CD4-positive, alpha-beta memory T cell (primary cell): ENCODE measurements at places on chromosomes 1 and 21.
A peak's percentile ranks its signal among the peaks of the same experiment; 100 is the strongest.

- peaks cover 41% of the 10 kb centered on the region for H3K36me3 ChIP-seq
- no peak overlapping the region for H3K27ac ChIP-seq
- no peak overlapping the region for H3K4me3 ChIP-seq
- no peak for DNase-seq
Measured at GRCh38 chr21:39251326-39251725, 62.1 kb downstream of the BRWD1 start.

GRCh38 chr1:31627301-31627929 lies 9.9 kb downstream of the HCRTR1 start:
- no peaks in the 10 kb centered on the region for H3K27me3 ChIP-seq
- no peak for DNase-seq
- H3K4me1 ChIP-seq: no peaks in the 10 kb centered on the region
- H3K4me3 ChIP-seq: no peak overlapping the region
- no peak overlapping the region for H3K27ac ChIP-seq

DNA sequence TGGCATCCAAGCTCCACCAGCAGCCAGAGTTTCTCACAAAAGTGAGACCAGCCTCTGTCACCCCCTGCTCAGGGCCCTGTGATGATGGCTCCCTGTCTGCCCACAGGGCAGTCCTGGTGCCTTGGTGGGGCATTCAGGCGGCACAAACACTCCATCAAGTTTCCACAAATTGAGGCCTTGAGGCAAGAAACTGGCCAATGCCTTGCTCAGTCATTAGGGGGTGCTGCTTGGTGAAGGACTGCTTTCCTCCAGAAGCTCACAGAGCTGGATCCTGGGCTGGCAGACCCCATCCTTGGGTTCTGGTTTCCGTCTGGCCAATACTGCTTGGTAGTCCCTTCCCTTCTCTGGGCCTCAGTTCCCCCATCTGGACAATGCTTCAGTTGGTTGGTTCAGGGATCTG lies 12.5 kb upstream of the AHDC1 start:
- no peak for DNase-seq
- no peaks in the 10 kb centered on the region for H3K27me3 ChIP-seq
- H3K4me1 ChIP-seq: peaks cover 49% of the 10 kb centered on the region
- H3K4me3 ChIP-seq: no peak overlapping the region

DNA sequence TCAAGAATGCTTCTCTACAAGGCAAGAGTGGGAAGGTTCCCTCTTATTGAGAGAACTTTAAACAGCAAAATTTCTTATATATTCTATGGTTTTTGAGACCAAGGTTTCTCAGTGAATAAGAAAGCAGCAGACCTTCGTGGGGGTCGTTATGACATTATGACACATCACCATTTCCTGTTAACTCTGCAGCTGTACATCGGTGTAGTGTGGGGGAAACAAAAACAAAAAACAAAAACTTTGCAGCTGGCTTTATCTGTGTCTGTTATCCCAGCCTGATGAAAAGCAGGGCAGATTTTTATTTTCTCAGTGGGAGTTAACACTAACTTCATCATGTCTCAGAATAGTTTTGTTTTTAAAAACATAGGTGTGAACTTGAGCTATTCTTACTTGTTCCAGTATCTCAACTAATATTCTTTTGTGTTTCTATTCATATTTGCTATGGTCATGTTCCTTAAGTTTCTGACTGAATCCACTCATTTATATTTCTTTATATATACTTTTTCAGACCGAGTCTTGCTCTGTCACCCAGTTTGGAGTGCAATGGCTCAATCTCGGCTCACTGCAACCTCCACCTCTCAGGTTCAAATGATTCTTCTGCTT lies 2.1 kb downstream of the SDE2 start:
- peaks cover 68% of the 10 kb centered on the region for H3K4me1 ChIP-seq
- no peak for DNase-seq
- H3K27ac ChIP-seq: no peak overlapping the region
- no peak overlapping the region for H3K4me3 ChIP-seq

DNA sequence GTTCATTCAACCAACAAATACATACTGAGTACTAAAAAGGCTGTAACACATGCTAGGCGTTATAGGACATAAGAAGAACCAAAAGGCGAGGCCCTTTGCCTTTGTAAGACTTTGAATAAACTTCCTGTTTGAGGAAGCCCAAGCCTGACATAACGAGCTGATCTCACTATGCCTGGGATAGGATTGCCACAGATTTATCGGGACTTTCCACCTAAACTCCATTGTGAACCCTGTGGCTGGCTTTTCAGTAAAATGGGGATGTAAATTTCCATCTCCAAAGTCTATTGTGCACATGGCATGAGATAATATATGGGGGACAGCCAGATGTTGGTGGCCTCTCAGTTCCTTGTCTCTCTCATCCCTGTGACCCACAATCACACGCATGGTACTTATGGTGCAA lies 41.9 kb downstream of the LMO4 start:
- no peak overlapping the region for H3K4me3 ChIP-seq
- DNase-seq: no peak
- no peaks in the 10 kb centered on the region for H3K4me1 ChIP-seq

DNA sequence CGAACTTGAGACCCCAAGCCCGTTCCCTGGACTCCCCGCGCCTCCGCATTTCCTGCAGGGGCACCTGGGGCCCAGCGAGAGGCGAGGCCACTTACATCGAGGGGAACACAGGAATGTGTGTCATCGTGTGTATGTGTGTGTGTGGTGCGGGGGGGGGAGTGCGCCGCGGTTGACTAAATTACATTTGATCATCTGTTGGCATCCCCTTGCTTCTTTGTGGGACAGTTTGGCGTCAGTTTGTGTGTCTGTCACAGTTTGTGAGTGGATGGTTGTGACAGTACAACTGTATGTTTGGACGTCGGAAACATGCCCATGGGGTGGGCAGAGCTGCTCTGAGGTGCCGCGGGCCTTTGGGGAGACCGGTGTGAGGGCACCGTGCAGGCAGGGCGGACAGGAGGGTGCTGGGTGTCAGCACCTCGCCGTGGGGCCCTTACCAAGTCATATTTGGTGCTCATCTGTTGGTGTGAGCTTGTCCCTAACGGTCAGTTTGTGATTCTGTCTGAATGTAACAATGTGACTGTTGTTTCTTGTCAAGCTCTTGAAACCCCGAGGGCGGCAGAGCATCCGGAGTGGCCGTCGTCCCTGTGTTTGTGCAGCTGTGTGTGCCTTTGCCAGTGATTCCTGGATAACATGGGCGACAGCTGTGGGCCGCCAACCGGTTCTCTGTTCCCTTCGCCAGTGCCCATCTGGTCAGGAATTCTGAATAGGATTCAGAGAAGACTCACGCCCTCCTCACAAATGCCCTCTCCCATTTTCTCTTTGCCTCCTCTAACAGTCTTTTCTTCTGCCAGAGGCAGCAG lies 899 bp downstream of the OPRD1 start:
- H3K27ac ChIP-seq: no peak overlapping the region
- H3K27me3 ChIP-seq: peaks cover 18% of the 10 kb centered on the region
- DNase-seq: no peak

DNA sequence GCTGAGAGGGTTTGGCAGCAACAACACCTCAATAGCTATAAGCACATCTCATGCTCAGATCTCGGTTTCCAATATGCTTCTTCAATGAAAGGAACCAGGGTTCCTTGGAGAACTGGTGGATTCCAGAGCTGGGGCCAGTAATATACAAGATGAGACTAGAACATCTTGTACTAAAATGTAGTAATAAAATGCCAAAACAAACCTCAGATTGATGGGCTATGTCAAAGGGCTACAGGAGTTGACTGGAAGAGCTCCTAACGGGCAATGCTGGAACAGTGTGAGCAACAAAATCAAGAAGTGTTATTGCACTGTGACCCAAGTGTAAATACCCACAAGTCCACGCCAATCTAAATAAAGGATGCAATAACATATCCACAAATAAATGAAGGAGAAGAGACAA lies 26.1 kb upstream of the SLC19A1 start:
- H3K4me1 ChIP-seq: no peaks in the 10 kb centered on the region
- H3K27ac ChIP-seq: no peak overlapping the region
- no peak overlapping the region for H3K4me3 ChIP-seq
- H3K27me3 ChIP-seq: no peaks in the 10 kb centered on the region

GRCh38 chr1:247539215-247539614 lies 3.0 kb upstream of the OR2C3 start:
- H3K27ac ChIP-seq: no peak overlapping the region
- no peak for DNase-seq
- H3K4me1 ChIP-seq: no peaks in the 10 kb centered on the region
- no peaks in the 10 kb centered on the region for H3K27me3 ChIP-seq

GRCh38 chr1:178694923-178695525 lies 30.0 kb upstream of the RALGPS2 start:
- no peaks in the 10 kb centered on the region for H3K27me3 ChIP-seq
- no peaks in the 10 kb centered on the region for H3K4me1 ChIP-seq
- no peaks in the 10 kb centered on the region for H3K36me3 ChIP-seq
- H3K27ac ChIP-seq: no peak overlapping the region

GRCh38 chr1:27868932-27869718 lies 3.2 kb upstream of the THEMIS2 start:
- peak; percentile 72 for DNase-seq
- H3K27ac ChIP-seq: peak overlapping the region; percentile 65
- peak overlapping the region; percentile 45 for H3K4me3 ChIP-seq
- H3K4me1 ChIP-seq: peaks cover 60% of the 10 kb centered on the region
- H3K27me3 ChIP-seq: no peaks in the 10 kb centered on the region
